Epithelial cell of prostate (primary cell): ENCODE measurements at places on chromosomes 1 and 21.

DNA sequence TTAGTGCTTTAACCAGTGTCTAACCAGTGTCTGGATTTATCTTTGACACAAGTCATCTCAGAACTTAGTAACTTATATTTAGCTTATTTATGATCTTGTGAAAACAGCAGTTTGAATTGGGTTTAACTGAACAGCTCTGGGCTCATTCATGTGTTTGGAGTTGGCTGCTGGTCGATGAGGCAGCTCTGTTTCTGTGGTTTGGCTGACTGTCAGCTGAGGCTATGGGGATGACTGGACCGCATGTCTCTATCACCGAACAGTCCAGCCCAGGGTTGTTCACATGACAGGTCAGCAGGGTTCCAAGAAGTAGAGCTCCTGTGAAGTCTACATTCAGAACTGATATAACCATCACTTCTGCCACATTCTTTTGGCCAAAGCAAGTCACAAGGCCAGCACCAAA, 29.1 kb upstream of the C21orf91 start:
- DNase-seq: peak; percentile 67

- DNase-seq: no peak
Measured at GRCh38 chr21:45998276-45998701, 16.7 kb downstream of the COL6A1 start.

DNA sequence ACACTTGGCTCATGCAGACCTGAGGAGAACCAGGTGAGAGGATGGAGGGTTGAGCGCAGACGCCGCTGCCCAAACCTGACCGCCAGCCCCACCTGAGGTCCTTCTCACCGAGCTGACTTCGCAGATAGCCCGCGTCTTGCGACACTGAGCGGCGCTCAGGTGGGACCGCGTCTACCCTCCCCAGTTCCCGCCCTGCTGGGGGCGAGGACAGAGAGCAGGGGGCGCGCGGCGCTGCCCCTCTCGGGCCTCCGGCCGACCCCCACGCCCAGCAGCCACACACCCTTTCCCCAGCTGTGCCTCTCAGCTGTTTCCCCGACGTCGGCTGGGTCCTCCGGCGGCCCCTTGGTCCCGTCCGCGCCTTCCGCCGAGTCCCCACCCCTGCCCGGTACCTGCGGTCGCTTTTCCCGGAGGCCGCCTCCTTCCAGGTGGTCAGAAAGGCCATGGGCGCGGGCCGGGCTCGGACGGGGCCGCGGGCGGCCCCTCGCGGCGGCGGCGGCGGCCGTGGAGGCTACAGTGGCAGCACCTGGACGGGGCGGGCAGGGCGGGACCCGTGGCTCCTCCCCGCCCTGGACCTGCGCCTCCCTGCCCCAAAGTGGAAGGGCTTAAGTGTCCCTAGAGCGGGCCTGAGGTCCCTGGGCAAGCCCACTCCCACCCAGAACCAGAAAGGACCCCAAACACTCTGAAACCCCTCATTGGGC, 14.4 kb upstream of the TTC39A start:
- DNase-seq: no peak

- no peak for DNase-seq
Measured at GRCh38 chr1:222757646-222758268, 20.8 kb downstream of the FAM177B start.

DNA sequence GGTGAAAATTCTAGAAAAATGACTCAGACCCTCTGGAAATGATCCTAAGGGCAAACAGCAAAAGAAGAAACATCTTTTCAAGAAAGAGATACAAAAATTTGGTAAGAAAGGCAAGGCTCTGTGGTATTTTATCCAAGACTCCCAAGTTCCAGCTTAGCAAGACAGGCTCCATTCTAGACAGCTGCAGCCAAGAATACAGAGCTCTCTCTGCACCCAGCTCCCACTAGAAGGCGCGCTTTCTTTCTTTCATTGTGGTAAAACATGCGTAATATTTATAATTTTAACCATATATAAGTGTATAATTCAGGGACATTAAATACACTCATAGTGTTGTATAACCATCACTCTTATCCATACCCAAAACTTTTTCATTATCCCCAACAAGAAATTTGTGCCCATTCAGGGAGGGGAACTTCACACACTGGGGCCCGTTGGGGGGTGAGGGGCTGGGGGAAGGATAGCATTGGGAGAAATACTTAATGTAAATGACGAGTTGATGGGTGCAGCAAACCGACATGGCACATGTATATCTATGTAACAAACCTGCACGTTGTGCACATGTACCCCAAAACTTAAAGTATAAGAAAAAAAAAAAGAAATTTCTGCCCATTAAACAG, 2.2 kb upstream of the HFM1 start:
- no peak for DNase-seq

GRCh38 chr1:157124855-157125254, 13.3 kb downstream of the ETV3 start:
- no peak for DNase-seq

DNA sequence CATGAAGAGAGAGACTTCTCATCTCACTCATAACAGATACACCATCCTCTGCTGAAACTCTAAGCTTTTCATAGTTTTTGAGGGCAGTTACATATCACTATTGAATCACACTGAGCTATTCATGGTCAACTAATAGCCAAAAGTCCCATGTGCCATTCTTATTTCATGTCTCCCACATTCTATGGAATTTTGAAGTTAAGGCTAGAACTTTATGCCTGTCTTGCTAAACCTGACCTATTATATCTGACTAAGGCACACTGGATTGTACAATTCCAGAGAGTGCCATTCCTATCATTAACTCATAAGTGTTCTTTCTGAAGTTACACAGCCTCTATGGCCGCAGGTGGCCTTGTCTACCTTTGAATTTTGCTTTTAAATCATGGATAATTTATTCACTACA, 254.3 kb downstream of the PTPRC start:
- DNase-seq: no peak

DNA sequence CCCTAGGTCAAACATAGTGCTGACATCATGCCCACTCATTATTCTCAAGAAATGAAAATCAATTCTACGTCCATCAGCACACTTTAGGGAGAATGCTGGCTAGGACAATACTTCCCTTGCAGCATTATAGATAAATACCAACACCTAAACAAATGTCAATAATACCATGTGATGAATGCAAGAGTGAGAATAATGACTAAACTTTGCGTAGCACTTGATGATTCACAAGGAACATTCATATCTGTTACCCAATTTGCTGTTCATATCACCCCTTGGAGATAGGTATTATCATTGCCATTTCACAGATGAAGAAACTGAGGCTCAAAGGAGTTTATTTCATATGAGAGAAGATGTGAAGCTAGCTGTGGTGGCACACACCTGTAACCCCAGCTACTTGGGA, 24.8 kb upstream of the EPS15 start:
- peak; percentile 41 for DNase-seq

DNA sequence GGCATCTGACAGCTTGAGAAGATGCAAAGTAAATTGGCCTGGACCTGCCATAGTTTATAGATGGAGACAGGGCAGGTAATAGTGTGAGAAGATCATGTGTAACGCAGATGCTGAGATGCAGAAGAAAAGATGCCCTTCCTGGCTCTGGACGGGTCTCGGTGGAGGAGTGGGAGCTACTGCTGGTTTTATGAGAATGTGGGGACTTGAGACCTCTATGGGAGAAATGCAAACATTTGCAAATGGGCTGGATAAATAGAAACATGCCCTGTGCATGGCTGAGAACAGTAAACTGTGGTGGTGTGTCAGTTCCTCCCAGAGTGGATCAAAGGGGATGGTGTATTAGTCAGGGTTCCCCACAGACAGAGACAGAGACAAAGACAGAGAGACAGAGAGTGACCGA, 21.9 kb downstream of the UBASH3A start:
- DNase-seq: no peak

DNA sequence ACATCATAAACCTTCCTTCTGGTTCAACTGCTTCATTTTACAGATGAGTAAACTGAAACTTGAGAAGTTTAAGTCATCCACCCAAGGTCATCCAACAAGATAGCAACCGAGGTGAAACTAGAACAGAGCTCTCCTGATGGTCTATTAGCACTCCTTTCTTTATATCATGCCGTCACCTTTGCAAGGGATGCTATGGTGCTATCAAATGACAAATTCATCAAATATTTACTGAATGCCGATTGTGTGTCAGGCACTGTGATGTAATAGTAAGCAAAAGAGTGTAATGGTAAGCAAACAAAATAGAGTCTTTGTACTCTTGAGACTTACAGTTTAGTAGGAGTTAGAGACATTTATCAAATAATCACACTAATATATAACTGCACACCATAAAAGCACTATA, 14.0 kb upstream of the SGIP1 start:
- no peak for DNase-seq

DNA sequence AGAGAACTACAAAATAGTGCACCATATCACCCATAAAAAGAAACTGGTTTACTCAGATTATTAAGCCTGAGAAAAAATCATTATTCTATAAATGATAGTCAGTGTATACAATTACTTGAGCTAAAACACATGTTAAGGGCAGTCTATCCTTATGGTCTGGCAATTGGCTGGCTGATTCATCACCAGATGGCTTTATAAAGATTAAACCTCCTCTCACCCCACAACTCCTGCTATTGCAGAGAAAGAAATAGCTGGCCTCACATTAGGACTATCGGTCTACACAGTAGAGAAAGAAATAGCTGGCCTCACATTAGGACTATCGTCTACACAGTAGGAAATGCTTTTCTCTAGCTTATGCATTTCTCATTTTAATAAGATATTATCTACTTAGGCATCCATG, 21.2 kb downstream of the CEP170 start:
- no peak for DNase-seq

GRCh38 chr1:86913399-86913895, 479 bp downstream of the SELENOF start:
- no peak for DNase-seq

DNA sequence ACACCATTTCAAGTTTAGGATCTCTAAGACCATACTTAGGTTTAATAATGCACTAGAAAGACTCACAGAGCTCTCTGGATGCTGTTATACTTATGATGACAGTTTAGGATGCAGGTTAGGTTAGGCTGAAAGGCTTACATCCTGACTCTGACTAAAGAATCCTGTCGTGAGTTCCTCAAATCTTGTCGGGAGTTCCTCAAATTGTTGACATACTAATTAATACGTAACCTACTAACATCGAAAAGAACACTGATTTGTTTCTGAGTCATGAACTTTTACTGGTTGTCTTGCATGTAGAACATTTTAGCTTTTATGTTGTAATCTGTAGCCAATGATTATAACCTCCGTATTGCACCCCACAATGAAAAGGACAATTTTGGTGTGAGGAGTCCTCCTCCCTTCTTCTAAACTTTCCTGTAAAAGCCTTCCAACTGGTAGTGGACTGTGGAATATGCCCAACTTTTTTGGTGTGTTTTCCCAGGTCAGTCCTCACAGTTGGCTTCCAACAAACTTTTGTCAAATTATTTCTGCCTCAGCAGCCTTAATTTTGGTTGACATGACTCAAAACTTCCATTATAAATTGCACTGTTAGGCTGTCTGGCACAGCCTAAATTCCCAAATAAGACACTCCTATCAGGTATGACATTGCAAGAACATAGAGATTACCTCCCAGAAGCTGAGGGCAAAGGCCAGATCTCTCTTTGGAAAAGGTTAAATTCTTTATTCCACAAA, 107.9 kb upstream of the PALMD start:
- DNase-seq: no peak

DNA sequence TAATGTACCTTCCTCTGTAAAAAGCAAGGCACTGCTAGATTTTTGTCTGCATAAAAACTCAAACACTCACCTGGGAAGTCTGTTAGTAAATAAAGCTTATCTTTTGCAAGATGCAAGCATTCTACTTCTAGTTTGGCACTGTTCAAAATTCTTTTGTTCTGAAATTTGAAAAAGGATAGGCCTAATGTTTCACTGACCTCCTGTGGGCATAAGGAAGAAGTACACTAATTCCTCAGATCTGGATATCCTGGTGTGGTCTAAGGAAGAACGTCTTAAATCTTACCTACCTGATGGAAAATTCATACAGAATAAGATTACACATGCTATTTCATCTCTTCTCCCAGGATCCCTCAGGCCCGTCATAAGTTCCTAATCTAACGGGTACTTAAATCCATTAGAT, 93.5 kb upstream of the CAMK1G start:
- no peak for DNase-seq

DNA sequence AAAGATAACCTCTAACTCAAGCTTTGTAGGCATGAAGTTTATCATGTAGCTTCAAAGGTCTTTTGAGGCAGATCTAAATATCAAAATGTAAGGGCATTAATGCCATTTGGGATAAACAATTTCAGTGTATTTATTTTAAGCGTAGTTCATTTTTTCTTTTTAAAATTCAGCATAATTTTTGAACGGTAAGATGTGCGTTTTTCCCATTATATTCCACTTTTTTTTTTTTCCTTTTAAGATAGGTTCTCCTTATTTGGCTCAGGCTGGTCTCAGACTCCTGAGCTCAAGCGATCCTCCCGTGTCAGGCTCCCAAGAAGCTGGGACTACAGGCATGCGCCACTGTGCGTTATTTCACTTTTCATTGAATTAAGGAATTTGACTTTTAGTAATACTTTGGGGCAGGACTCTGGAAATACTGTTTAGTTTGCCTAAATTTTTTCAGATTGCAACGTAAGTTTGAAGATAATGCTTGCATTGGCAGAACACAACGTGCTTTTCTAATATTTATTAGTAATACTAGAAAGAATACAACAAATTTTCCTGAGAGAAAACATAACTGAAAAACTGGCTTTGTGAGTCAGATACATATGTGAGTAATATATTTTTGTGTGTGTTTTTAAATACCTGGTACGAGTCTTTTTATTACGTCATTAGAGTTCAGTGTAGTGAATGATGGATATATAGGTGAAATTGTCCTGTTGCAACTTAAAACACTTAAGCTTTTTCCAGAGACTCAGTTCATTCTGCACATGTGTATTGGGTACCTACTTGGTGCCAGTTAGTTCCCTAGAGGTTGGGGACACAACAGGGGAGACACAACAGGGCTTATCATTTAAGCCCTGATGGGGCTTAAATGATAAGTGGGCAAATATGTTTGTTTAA, 2.2 kb downstream of the RALGPS2 start:
- no peak for DNase-seq

GRCh38 chr1:155014709-155015508, 12.3 kb downstream of the ZBTB7B start:
- DNase-seq: no peak
